ENCODE measurements at places on chromosomes 12 and 14. TPM values are rescaled to one million over a fixed set of nuclear protein-coding genes. Genes with fewer than 3 reads are reported as not detected.
A peak's percentile ranks its signal among the peaks of the same experiment; 100 is the strongest.

DNA sequence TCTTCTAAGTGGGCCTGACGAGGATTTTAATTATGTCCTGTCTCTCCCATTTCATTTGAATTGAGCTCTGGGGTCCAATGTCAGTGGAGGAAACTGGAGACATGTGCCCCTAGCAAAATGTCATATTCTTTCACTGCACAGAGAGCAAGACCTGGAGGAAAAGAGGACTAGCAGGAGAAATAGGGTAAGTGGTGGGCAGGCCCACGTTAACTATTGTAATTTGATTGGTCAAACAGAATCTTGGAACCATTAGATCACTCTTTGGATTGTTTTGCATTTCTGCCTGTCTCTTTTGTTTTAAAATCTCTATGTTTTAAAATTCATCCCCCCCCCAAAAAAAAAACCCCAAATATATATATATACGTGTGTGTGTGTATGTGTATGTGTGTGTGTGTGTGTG, 113.9 kb upstream of the PELI2 start:
- H3K27me3 ChIP-seq = no peaks in the 10 kb centered on the region
- H3K4me3 ChIP-seq = no peak overlapping the region
- no peaks in the 10 kb centered on the region for H3K36me3 ChIP-seq
- DNase-seq = no peak
- H3K27ac ChIP-seq = no peak overlapping the region
- no peaks in the 10 kb centered on the region for H3K4me1 ChIP-seq

DNA sequence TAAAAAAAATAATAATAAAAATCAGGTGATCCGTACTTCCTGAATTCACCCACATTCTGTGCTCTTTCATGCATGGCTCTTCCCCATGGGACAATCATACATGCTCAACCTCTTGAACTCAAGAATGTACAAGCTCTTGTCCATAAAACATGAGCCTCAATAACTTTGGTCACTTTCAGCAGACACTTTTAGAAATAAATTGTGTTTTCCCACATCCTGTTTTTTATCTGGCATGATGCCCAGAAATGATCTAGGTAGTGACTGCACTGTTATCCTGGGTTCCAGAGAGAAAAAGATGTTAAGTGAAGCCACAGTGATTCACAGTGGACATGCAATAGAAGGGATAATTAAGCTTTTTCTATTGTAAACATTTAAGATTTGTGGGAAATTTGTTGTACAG, 537.6 kb upstream of the TMEM132C start:
- H3K4me1 ChIP-seq = no peaks in the 10 kb centered on the region
- no peak for DNase-seq
- H3K27me3 ChIP-seq = no peaks in the 10 kb centered on the region
- H3K36me3 ChIP-seq = no peaks in the 10 kb centered on the region

DNA sequence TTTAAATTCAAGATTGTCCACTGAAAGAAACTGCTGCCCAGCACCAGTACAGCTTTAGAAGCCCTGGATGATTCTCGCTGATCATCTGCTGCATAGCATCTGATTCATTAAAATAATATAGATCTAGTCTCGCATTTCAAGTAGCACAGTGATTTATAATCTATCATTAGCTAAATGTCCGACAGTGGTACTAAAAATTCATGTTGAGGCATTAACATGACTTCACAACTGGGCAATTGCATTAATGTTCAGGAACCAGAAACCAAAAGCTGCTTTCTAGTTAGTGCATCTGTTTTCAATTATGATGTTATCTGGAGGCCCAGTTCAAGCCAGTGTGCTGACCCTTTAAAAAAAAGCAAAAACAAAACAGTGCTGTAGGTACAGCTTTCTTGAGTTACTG, 1987.2 kb upstream of the SEL1L start:
- no peak for DNase-seq
- no peaks in the 10 kb centered on the region for H3K4me1 ChIP-seq
- no peak overlapping the region for H3K27ac ChIP-seq
- no peaks in the 10 kb centered on the region for H3K36me3 ChIP-seq
- H3K27me3 ChIP-seq = no peaks in the 10 kb centered on the region
- H3K4me3 ChIP-seq = no peak overlapping the region

DNA sequence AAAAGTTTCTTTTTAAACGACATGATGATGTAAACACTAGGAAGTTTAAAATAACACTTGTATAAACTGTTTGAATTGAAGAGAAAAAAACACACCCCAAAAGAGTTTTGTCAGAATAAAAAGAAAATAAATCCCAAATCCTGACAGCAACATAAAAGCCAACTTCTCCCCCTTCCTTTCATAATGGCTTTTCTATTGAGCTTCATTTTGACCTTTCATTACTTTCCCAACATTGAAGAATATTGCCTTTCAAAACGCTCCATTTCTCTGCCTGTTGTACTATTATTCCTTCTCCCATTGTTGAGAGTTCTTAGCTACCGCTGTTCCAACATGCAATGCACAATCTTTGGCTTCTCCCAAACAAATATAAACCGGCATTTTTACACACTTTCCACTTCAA, 448.5 kb downstream of the BCAT1 start:
- no peaks in the 10 kb centered on the region for H3K36me3 ChIP-seq
- H3K27ac ChIP-seq = no peak overlapping the region
- H3K4me1 ChIP-seq = no peaks in the 10 kb centered on the region

DNA sequence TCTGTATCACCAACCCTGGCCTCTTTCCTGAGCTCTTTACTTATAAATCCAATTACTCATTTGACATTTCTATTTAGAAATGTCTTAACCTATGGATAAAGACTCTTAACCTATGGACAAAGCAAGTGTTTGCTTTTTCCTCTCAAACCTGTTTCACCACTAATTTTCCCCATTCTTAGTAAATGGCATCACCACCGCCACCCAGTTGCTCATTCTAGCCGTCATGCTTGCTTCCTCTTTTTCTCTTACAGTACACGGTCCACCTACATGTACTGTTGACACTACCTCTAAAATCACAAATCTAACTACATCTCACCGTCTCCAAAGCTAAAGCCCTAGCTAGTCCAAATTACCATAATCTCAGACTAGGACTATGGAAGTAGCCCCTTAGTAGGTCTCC, 60.0 kb downstream of the CAPS2 start:
- DNase-seq = no peak
- H3K4me1 ChIP-seq = no peaks in the 10 kb centered on the region
- H3K4me3 ChIP-seq = no peak overlapping the region
- H3K36me3 ChIP-seq = no peaks in the 10 kb centered on the region
- H3K27ac ChIP-seq = no peak overlapping the region

DNA sequence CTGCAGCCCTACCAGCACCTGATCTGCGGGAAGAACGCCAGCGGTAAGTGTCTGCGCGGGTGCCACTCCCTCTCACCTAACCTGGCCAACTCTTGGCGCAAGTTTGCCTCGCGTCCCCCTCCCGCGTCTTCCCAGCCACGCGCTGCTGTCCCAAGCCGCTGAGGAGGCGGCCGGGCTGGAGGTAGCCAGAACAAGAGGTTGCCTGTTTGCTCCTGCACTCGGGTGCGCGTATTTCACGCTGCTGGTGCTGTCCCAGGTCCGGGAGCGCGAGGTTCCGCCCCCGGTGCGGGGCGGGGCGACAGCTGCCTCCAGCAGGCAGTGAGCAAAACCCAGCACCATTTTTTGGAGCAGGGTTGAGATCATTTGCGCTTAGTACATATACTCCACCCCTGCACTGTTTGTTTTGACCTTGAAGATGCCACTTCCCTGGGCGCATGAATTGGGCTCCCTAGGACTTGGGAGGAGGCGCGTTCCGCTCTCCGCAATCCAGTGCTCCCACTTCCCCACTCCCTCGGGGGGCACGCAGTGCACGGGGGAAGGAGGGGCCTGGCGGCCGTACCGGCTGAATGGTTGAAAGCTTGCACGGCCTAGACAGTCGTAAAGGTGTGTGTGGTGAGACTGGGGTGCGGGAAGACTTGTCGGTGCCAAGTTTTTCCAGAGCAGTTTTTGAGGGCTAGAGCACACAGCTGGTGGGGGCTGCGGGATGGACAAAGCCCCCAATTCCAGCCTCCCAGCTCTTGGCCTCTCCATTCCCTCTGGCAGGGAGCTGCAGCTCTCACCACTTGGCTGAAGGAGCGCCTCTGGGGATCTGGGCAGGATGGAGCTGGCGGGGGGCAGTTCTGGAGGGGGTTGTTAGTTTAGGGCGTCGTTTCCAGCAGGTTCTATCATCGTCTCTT, 226.9 kb upstream of the CRY1 start:
- no peaks in the 10 kb centered on the region for H3K36me3 ChIP-seq
- H3K27me3 ChIP-seq = no peaks in the 10 kb centered on the region
- DNase-seq = no peak
- H3K4me1 ChIP-seq = no peaks in the 10 kb centered on the region
- H3K4me3 ChIP-seq = peak overlapping the region; percentile 57
- H3K27ac ChIP-seq = no peak overlapping the region

DNA sequence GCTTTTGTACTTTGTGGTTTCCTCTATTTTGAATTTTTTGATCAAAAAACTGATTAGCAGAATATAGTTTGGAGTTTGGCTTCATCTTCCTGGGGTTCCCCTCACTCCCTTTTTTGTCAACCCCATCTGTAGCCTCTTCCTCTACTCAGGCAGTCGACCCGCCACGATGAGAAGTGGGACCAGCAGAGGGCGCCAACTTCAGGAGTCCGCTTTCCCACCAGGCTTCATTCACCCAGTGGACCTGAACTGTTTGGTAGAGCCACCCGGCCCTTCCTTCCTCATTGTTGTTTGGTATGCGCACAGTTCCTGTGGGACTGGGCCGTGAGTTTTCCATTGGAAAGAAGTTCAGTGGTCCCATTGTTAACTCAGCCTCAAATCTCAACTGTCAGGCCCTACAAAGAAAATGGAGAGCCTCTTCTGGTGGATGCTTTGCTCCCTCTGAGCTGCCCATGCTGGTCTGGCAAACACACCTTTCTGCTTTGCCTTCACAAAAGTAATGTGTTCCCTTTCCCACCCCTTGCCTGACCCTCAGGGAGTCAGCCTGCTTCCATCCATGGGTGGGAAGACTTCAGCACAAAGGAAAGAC, 21.7 kb downstream of the TMBIM6 start:
- H3K27me3 ChIP-seq = no peaks in the 10 kb centered on the region
- no peak for DNase-seq
- H3K36me3 ChIP-seq = peaks cover 5% of the 10 kb centered on the region

DNA sequence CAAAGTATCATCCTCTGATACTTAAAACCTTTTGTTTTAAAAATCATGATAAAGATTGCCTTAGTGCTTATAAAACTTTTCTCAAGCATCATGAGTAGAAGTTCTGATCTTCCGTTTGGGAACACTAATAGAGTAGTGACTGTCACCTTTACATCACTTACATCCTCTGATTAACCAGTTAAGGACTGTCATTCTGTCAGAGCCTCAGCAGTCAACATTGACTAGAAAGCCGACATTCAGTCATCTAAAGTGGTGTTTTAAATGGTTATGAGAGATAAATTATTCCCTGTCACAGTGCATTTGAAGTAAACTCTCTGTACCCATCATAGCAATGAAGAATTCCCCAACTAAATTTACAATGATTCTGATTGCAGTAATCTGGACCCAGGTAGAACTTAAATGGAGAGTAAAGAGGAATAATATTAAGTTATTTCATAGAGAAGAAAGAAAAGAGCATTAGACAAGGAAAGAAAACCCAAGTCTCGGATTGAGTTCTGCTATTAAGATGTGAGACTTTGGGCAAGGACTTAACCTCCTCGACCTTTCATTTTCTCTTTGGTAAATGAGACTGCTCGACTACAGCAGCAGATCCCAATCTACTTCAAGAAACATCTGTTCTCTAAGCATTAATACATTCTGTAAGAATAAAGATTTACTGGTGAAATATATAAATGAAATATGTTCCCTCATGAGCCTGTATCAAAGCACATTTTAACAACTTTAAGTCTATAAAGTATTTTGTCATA, 563.9 kb upstream of the LMO3 start:
- H3K4me3 ChIP-seq = no peak overlapping the region
- no peaks in the 10 kb centered on the region for H3K36me3 ChIP-seq
- DNase-seq = no peak
- no peak overlapping the region for H3K27ac ChIP-seq
- H3K27me3 ChIP-seq = no peaks in the 10 kb centered on the region
- H3K4me1 ChIP-seq = no peaks in the 10 kb centered on the region

GRCh38 chr14:70711451-70711850, 69.7 kb downstream of the TTC9 start:
- H3K27me3 ChIP-seq = no peaks in the 10 kb centered on the region
- H3K4me3 ChIP-seq = no peak overlapping the region
- no peak for DNase-seq
- no peaks in the 10 kb centered on the region for H3K36me3 ChIP-seq
- H3K4me1 ChIP-seq = no peaks in the 10 kb centered on the region
- no peak overlapping the region for H3K27ac ChIP-seq

GRCh38 chr12:132270969-132271754, 58.2 kb downstream of the GALNT9 start:
- no peak overlapping the region for H3K4me3 ChIP-seq
- no peak overlapping the region for H3K27ac ChIP-seq
- H3K36me3 ChIP-seq = no peaks in the 10 kb centered on the region

GRCh38 chr12:116959845-116960514, 49.2 kb downstream of the FBXW8 start:
- H3K4me1 ChIP-seq = no peaks in the 10 kb centered on the region
- DNase-seq = no peak
- H3K27me3 ChIP-seq = no peaks in the 10 kb centered on the region
- no peaks in the 10 kb centered on the region for H3K36me3 ChIP-seq
- no peak overlapping the region for H3K4me3 ChIP-seq
- no peak overlapping the region for H3K27ac ChIP-seq

GRCh38 chr14:58815161-58815701, 177.5 kb downstream of the DACT1 start:
- no peaks in the 10 kb centered on the region for H3K36me3 ChIP-seq
- H3K27ac ChIP-seq = no peak overlapping the region
- no peaks in the 10 kb centered on the region for H3K4me1 ChIP-seq

DNA sequence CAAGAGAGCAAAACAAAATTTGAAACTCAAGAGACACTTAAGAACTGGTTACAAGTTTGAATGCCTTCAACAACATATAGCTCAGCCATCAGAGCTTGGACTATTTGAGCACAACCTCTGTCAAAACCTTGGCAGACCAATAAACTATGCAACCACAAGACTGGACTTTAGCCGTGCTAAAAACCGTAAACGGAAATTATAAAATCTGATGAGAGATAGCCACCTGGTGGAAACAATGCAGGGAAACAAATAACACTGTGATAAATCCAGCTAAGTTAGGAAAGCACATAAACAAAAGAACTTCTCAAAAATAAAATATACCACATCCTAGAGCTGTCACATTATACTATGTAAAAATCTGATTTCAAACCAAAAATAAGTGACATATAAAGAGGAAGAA, 1074.2 kb upstream of the NOVA1 start:
- H3K4me3 ChIP-seq = no peak overlapping the region
- no peak for DNase-seq
- no peaks in the 10 kb centered on the region for H3K4me1 ChIP-seq
- H3K27ac ChIP-seq = no peak overlapping the region

DNA sequence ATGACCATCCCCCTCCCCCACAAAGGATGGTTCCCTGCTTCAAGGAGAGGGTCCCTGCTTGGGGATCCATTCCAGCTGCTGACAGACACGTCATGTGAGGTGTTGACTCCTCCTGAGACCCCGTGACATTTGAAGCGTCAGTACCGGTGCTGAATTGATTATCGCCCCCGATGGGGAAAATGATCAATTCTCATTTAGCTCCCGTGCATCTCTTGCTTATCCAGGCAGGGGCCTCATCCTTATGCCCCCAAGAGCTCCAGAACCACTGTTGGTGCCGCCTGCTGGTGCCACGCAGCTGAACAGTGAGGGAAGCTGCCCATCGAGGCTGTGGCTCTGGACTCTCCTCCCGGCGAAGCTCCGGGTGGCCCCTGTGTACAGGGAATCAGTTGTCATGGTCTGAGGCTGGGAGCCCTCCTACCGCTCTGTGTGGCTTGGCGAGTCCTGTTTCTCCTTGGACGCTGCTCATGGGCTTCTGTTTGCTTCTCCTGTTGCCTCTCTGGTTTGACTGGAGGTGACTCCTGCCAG, 4.6 kb downstream of the KIF26A start:
- H3K27me3 ChIP-seq = no peaks in the 10 kb centered on the region

Gene AKAP6
- polyA plus RNA-seq = 0.34 TPM

Gene SIX4
- polyA plus RNA-seq = 0.65 TPM

Gene RTL1
- polyA plus RNA-seq = 0.02 TPM
